ENCODE measurements at places on chromosomes 5 and 9.

DNA sequence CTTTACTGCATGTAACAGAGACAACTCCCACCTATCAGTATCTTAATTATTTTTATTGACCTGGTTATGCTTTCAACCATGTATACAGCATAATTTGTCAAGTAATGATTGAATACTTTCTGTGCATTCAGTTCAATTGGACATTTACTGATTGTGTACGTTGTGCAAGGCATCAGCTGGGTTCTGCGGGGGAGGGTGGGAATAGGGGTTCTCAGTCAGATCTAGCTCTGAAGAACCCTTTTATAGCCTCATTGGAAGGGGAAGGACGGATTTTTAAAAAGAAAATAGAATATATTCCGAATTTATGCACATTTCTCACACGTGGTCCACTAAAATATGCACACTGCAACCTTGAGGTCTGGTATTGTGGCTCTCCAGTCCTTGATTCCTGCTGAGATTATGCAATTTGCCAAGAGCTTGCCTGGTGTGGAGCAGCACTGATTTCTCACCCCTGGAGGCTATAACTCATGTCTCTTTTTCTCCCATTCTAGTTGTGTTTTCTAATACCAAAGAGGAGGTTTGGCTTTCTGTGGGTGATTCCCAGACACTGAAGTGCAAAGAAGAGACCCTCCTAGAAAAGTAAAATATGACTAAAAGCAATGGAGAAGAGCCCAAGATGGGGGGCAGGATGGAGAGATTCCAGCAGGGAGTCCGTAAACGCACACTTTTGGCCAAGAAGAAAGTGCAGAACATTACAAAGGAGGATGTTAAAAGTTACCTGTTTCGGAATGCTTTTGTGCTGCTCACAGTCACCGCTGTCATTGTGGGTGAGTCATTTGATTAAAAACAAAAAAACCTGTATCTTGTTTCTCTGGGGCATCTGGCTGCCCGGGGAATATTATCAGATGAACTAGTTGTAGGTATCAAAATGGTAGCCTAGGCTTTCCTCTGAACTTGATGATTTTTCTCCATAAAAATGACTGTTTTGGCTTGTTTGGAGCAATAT is 1.7 kb downstream of the SLC1A3 start:
- peak; percentile 52 for DNase-seq

GRCh38 chr5:6365977-6366590 is 12.3 kb downstream of the MED10 start:
- no peak for DNase-seq

DNA sequence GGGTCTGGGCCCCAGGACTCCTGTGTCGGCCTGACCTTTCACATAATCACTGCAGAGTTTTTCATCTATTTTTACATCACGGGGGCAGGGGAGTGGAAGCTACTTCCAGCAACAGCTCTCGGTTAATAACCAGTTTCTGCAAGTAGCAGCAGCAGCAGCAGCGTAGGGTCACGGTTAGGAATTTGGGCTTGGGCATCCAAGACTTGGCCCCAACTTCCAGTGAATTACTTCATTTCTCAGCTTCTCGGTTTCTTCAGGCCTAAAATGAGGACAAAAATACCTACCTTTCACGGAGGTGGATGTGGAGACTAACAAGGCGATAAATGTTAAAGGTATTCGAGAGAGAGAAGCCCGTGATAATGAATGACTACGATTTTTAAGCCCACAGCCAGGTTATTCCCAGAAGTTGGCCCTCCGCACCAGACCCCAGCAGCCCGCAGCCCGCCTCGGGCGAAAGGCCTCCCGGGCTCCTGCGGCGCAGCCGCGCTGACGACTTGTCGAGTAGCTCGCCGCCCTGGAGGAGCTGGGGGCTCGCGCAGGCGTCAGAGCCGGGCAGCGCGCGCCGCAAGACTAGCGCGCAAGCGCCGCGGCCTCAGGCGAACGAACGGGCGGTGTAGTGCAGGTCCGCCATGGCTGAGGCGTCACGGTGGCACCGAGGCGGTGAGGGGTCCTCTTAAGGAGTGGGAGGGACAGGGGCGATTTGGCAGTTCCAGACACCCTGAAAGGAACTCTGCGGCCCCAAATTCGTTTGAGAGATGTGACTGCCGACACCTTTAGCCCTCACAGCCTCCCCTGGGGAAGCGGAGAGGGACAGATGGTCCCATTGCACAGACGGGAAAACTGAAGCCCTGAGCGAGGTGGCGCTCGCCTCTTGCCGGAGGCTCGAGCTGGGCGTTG is at the start of gene PKD2L2:
Gene PKD2L2 (plus strand): TSS at position 595 of the 897 bp plus-strand sequence. CDS start 35 bp downstream, at position 630.
- DNase-seq, result peak; percentile 58

DNA sequence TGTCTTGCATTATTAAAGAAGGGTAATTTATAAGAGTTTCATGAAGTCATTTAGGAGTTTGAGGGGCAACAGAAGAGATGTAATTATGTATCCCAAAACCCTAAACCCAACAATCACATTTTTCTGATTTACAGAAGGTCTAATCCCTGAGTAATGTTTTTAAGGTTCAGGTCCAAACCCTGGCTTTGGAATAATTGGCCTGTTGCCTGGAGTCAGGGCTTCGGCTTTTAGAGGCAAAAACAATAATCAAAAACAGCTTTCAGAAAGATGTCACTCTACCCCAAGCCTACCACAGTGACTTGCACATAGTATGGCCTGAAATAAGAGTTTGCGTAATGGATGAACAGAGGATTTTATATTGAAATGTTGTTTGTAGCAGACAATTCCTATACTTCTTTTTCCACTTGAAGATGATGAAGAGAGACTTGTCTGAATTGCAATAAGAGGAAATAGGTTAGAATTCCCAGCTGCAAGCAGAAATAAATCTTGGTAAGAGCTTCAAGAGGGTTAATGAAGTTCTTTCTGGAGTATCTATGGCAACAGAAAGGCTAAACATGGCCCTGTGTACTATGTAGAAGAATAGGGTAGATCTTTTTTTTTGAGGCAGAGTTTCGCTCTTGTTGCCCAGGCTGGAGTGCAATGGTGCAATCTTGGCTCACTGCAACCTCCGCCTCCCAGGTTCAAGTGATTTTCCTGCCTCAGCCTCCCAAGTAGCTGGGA is 152.0 kb downstream of the GPBP1 start:
- no peak for DNase-seq

- no peak for DNase-seq
Measured at GRCh38 chr5:15850536-15850935, 329.1 kb downstream of the MARCHF11 start.

GRCh38 chr5:32668552-32668951 is 42.6 kb upstream of the NPR3 start:
- no peak for DNase-seq

DNA sequence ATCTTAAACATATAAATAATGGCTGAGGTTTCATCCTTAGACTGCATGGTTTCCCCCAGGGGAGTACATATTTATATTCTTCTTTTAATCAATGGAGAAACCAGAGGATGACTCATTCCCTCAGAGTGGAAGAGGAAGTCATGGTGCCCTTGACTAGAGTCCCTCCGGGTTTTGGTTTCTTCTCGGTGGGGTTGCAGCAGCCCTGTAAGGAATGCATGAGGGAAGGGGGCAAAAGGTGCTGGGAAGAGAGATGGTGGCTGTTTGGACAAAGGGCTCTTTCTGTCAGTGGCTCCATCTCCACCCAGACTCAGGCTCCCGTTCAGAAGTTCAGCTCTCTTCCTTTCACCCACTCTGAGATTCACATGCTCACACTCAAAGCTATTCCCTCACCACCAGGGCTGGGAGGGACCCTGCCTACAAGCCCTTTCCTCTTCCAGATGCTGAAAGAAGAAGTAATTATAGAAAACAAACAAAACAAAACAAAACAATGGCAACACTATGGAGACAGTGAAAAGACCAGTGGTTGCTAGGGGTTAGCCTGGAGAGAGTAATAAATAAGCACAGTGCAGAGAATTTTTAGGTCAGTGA is 129.8 kb upstream of the IL12B start:
- DNase-seq, result no peak

- DNase-seq, result no peak
Measured at GRCh38 chr5:33146881-33147280, 293.9 kb upstream of the TARS1 start.

DNA sequence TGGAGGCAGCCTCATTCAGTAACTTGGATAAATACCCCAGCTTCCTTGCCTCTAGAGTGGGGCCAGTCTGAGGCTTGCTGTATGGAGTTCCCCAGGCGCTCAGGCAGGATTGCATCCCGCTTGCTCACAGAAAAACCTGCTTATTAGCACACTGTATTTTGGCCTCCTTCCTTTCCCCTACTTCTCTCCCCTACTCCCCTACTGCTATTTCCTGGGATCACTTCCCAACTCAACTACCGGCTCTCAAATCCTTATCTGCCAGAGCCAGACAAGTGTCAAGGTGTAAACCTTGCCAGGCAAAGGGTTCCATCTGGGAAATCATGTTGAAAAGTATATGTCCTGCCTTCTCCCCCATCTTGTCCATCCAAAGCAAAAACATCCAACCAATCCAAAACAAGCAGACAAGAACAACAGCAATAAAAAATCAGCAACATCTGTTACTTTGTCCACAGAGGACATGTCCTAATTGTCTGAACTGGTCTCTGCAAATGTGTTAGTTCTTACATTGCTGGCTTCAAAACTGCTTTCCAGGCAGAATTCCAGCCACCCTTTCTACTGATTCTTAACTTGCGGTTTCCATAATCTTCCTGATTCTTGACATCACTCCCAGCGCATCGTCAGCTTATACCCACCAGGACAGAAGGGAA is 164.1 kb upstream of the SEMA6A start:
- DNase-seq, result no peak

GRCh38 chr5:65555287-65555686 is 7.7 kb downstream of the CENPK start:
- DNase-seq, result no peak

Measured in hippocampal formation (tissue), 2 donors.